ENCODE measurements at places on chromosomes 3 and 15.

- no peak for DNase-seq
Measured at GRCh38 chr15:74124759-74125158, 5.6 kb upstream of the ISLR2 start.

DNA sequence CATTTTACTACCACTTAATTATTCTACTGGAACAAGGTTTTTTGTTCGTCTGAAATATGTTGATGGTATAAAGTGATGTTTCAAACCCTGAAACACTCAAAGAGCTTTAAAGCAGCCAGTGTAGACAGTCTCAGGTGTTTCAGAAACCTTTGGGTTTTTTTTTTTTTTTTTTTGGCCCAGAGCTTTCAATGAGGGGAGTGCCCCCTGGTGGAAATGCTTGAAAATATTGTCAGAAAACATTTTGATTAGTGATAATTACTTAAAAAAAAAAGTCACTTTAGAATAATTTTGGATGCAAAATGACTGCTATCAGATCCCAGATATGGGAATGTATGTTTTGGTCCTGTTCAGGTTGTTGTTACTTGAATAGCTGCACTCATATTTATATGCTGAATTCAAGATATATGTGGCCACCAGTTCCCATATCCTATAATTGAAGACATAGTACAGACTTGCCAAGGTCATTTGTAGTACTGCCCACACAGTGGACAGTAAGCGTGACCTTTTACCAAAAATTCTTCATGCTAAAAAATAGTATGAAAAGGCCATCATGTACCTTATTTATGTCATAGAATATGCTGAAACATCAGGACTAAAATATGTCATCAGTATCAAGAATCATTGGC is 35.9 kb downstream of the SATB1 start:
- peak; percentile 20 for DNase-seq

DNA sequence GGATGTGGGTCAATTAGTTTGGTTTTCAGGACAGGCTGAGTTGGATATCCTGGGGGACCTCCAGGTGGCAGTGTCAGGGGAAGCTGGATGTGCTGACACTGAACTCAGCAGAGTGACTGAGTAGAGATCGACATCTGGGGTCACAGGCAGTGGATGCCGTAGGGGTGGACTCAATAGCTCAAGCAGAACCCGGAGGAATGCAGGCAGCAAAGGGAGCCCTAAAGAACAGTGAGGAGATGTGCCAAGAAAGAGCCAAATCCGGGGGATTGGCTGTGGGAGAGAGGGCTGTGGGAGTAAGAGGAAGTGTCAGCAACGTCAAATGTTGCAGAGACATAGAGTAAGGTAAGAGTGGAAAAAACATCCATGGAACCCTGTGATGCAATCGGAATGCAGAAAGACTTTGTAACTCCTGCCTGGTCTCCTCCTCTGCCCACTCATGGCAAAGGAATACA is 11.6 kb downstream of the CCR5AS start:
- DNase-seq = no peak

- no peak for DNase-seq
Measured at GRCh38 chr3:71641674-71642073, 58.1 kb upstream of the FOXP1 start.

DNA sequence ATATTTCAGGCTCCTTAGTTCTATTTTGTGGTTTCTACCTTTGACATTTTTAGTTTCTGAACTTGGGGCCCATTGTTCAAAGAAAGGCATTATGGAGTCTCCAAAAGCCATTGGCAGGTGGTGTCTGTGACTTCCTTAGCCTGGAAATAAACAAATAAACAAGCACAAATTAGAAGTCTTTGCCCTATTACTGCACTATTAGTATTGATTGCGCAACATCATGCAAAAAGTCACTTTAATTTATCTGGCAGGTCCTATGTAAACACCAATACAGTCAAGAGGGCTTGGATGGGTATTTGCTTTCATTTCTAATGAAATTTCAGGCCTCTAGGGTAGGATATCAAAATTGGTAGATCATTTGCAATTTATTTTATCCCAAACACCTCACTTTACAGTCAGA is 85.6 kb downstream of the LPP start:
- DNase-seq = no peak
